Daoy (cell line): ENCODE measurements at places on chromosomes 3 and 15.
A peak's percentile ranks its signal among the peaks of the same experiment; 100 is the strongest.

- DNase-seq = no peak
Measured at GRCh38 chr3:71005702-71006321, 577.7 kb downstream of the FOXP1 start.

- DNase-seq = no peak
Measured at GRCh38 chr3:180306691-180307090, 270.0 kb upstream of the PEX5L start.

DNA sequence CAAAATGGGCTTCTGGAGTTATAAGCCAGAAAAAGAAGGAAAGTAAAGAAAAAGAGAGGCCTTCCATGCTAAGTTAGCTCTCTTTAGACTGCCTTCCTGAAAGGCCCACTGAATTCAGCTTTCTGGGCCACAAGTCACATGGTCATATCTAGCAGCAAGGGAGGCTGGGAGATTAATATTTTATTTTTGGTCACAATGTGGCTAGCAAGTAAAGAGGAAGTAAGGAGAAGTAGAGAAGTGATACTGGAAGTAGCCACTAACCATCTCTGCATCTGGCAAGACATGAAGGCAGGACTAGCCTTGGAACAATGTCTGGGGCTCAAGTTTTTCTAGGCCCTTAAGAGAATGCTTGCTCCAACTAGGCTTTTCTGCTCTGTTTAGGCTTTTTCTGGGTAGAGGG is 81.8 kb upstream of the UBE2E1 start:
- DNase-seq = no peak

DNA sequence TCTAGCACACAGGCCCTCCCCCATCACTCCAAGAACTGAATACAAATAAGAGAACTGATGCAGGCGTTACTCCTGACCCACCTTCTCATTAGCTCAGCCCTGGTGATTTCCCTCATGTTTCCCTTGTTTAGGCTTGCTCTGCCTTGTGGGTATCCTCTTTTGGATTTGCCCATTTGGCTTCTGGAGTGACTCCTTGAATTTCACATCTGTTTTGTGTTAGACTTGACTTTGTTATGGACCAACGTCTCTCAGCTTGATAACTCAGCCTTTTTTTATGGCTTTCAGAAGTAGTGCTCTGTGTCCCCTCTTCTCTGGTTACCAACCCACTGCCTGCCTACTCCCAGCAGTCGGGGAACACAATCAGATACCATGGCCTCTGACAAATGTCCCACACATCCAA is 11.3 kb upstream of the TMOD3 start:
- no peak for DNase-seq

DNA sequence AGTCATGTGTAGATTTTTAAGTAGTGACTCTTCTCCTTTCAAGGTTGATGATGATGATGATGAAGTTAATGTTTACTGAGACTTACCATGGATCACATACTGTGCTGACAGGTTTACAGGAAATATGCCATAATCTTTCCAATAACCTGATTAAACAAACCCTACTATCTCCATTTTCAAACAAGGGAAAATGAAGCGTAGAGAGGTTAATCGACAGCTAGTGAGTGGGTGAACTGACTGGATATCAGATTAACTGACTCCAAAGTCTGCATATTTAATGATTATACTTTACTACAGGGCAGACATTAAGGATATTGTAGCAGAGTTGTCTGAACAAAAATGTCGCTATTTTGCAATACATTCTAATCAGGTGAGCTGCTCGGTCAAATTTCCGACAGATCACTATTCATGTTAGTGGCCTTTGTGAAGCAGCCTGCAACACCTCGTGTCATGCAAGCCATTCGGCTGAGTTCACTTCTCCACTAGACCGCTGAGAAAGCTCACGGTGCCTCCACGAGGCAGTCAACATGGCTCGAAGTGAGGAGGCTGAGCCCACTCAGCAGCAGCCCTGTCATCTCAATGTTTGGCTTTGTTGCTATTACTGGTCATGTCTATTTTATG is 264.2 kb downstream of the NFKBIZ start:
- no peak for DNase-seq

- peak; percentile 29 for DNase-seq
Measured at GRCh38 chr3:45929042-45929679, 14.1 kb upstream of the CXCR6 start.

DNA sequence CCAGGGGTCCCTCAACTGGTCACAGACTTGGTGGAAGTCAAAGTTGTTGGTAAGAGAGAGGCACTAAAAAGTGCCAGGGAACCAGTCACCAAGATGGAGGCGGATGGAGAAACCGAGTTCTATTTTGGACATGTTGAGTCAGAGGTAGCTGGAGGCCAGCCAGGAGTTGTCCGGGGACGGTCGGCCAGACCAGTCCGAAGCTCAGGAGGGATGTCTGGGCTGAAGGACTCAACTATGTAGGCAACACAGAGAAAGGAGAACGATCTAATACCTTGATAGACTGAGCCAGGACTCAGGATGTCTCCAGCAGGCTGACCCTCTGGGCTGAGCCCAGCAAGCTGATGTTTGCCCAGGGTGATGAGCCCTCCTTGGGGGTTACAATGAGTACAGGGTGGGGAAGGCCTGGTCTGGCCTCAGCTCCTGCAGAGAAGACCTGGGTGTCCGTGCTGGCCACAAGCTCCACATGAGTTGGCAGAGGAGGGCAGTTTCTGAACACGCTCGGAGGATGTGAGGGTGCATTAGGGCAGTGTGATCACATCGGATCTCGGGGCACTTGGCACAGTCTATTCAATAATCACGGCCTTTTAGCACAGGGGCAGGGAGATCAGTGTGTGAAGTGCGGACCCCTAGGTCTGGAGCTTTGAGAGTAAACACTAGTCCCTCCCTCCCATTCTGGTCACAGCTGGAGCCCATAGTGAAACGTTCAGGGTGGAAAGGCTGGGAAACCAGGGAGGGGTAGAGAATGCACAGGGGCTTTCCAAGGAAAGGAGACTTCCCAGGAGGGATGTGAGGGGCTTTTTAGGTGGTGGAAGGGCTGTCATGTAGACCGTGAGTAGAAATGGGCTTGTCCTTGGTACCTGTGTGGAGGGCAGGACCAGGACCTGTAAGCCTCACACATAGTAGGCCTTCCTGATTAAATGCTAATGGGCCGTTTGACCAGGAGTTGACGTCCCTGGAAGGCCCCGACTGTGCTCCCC is 111.9 kb downstream of the ETFA start:
- peak; percentile 42 for DNase-seq

DNA sequence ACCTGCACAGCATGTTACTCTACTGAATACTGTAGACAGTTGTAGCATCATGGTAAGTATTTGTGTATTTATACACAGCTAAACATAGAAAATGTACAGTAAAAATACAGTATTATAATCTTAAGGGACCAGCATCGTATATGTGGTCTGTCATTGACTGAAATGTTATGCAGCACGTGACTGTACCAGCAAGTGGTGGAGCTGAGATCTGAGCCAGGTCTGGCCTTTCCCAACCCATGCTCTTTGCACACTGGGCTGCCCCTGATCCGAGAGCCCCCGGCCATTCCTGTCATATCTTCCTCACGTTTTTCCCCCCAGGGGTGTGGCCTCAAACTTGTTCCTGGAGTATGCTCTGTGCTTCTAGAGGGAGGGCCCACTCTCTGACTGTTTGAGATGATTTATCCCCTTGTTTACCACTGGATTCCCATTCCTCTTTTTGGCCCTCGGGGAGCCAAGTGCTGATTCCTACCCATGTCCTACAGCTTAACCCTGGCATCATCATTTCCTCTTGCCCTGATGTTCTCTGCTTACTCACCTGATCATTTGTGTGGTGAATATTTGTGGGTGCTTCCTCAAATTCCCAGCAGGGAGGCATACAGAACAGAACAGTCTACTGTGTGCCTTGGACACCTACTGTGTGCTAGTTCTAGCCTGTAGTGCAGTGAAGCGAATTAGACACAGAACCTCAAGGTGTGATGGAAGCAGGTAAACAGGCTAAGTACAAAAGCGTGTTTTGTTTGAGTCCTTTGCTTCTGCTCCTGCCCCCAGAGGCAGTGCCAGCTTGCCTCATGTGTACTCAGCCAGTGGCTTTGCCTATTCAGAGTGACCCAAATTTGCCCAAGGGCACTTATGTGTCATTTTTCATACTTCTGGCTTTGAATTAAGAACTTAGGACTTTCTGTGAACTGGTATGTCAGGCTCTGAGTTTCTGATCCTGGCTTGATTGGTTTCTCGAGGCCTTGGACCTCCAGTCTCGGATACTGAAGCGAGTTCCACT is 21.0 kb downstream of the CSRNP1 start:
- no peak for DNase-seq

DNA sequence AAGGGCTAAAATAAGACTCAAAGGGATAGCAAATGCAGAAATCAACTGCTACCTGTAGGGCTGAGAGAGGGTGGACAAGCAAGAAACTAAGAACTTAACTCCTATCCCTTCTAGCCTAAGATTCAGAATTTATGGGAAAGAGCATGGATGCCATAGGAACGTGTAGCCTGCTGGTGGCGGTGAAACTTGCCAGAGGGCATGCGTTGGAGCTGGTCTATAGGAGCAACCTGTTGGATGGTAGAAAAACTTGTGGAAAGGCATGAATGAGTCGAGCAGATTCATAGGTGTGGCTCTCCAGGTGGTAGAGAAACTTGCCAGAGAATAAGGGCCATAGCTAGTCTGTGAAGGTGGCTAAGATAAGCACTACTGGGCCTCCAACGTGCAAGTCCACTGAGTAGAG is 137.2 kb downstream of the DOCK3 start:
- DNase-seq = no peak

DNA sequence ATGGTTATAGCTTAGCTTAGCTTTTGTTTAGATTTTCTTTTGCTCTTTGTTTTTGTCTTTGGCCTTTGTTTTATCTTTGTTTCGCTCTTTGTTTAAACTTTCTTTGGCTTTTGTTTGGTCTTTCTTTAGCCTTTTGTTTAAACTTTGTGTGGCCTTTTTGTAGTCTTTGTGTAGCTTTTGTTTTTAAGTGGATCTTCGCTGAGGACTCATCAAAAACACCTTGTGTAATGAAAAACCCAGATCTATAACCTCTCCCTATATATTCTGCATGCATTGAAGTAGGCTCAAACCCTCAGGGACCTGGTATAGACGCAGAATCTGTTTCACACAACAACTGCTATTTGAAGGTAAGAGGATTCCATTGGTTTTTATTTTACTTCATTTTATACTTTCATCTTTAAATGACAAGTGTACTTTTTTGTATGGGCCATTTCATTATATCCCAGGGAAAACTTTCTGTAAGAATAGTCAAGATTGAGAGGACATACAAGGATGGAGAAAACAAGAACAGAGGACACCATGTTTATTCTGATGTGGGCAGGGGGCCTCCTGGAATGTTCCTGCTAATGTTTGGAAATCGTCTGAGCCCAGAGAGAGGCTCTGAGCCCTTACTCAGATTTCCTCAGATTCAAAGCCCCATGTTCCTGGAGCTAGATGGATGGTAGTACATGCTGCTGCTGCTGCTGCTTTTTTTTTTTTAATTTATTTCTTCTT is at the start of gene MOBP:
Gene MOBP (plus strand): TSS at position 287 of the 714 bp plus-strand sequence. CDS start 34,390 bp downstream, outside the sequence.
- no peak for DNase-seq

DNA sequence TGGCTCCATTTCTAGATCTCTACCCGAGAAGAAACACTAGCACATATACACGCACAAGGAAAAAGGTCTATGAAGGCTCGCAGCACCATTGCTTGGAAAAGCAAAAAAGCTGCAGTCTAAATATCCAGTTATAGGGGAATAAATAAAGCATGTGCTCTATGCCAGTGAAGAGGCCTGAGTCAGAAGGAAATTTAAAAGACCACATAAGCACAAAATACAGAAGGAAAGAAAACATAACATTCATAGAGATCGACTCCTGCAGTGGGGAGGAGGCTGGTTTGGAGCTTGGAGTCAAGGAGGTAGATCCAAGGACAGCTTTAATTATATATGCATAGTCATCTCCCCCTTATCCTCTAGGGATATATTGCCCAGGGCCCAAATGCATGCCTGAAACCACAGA is 114.4 kb downstream of the PDZRN3 start:
- DNase-seq = no peak

DNA sequence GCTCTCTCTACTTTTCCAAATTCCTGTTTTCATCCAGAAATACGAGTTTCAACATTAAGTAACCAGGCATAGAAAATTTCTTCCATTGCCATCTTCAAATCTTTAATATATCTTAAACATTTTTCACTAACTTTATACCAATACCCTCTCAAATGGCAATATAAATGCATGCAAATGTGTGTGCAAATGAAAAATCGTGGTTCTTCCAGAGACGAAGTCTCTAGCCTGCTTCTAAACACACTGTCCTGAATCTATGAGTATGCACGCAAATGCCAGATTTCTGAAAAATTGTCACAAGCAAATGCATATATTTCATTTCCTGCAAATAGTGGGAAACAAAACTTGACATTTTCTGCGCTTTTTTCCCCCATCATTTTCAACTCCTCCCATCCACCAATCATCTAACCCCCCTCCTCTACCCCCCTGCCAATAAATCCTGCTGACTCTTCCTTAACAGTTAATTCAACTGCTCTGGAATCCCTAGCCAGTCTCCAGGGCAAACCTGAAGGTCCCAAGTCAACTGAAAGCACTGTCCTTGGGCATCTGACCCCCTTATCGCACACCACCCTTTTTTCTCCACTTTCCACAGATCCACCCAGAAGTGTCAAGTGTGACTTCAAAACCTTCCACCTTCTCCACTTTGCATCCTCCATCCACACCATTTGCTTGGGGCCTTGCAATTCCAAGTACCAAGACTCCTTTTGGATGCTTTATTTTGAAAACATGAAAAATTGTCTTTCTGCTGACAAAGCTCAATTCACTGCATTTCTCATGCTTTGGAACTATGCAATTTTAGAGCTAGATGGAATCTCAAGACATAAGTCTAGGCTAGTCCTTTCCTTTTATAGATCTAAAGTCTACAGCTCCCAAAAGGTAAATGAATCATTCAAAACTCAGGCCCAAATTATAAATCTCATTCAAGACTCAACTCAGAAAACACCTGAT is 144.7 kb downstream of the OSBPL10 start:
- no peak for DNase-seq

DNA sequence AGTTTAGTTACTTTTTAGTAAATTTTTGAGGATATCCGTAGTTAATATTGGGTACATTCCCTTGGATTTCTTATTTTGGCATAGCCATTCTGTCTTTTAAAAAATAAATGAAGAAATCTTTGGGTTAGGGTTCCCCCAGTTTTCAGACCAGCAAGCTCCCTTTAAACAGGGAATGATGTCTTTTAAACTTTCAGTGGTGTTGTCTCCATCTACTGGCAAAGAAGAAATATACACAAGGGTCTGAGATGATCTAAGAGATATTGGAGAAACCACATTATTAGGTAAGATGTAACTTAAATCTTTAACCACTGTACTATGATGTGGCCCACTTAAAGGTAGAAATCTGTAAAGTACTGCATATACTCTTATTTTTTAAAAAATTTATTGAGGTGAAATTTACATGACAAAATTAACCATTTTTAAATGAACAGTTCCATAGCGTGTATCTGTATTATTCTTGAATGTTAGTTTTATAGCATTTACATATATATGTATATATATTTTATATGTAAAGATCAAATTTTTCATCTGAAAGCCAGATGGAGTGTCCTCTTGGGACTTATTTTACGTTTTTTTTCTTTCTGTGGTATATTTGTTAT is 35.1 kb upstream of the EIF3J start:
- DNase-seq = no peak

DNA sequence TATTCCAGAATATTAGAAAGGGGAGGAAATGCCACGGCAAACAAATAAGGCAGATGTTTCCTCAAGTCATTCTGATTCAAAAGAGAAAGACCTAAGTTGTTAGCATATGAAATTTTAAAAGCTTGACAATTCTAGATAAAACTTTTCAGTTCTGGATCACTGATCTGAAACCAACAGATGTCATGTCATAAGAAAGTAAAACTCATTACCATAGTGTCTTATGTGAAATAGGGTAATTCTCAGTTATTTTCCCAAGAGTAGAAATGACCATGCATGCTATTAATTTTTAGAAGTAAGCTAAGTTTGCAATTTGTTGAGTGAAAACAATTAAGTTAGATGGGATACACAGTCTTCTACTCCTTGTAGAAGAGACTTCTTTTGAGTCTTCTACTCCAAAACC is 630.3 kb downstream of the NAALADL2 start:
- no peak for DNase-seq
